ENCODE measurements at places on chromosomes 6 and 20. TPM values are rescaled to one million over a fixed set of nuclear protein-coding genes. Genes with fewer than 3 reads are reported as not detected.

The SLC22A23 gene
- 49.3 TPM for total RNA-seq

The COX4I2 gene
- total RNA-seq, result not detected

The CENPQ gene
- 2.8 TPM for total RNA-seq

The SNAP25 gene
- not detected for total RNA-seq

The OPRM1 gene
- total RNA-seq, result not detected

The KAT14 gene
- total RNA-seq, result 18.5 TPM

The SLC22A1 gene
- 3.4 TPM for total RNA-seq

The MMS22L gene
- total RNA-seq, result 11.3 TPM

The PAK5 gene
- total RNA-seq, result not detected

The FAM83D gene
- 7.0 TPM for total RNA-seq

The GABBR1 gene
- total RNA-seq, result 73.1 TPM

The MUCL3 gene
- total RNA-seq, result not detected

The TMEM170B gene
- total RNA-seq, result 0.83 TPM

The RAD21L1 gene
- not detected for total RNA-seq

The KCNK17 gene
- 13.0 TPM for total RNA-seq

The MPIG6B gene
- not detected for total RNA-seq

The TUBB1 gene
- total RNA-seq, result not detected

The SH3BGRL2 gene
- total RNA-seq, result 16.3 TPM

The SLC13A3 gene
- total RNA-seq, result 5.3 TPM

The LY6G5C gene
- not detected for total RNA-seq

The SLC25A27 gene
- 18.1 TPM for total RNA-seq

The ARG1 gene
- not detected for total RNA-seq

The KIF6 gene
- 0.33 TPM for total RNA-seq

The EDEM2 gene
- total RNA-seq, result 33.2 TPM

The STMND1 gene
- total RNA-seq, result not detected

The SLC26A8 gene
- under 0.01 TPM for total RNA-seq

The HTR1B gene
- 0.33 TPM for total RNA-seq

The FAM209B gene
- not detected for total RNA-seq

The PROKR2 gene
- total RNA-seq, result not detected

The DEFB124 gene
- not detected for total RNA-seq

The SMLR1 gene
- not detected for total RNA-seq

The SLC22A7 gene
- total RNA-seq, result not detected

The PTCRA gene
- total RNA-seq, result not detected

The TMEM181 gene
- 45.3 TPM for total RNA-seq

The ENPP4 gene
- 4.0 TPM for total RNA-seq

The FKBP5 gene
- 97.9 TPM for total RNA-seq

The FAM83C gene
- not detected for total RNA-seq

The LTB gene
- total RNA-seq, result 0.17 TPM

The PACSIN1 gene
- total RNA-seq, result not detected

The BTN2A1 gene
- 19.2 TPM for total RNA-seq

The ZSCAN9 gene
- total RNA-seq, result 12.6 TPM

The DXO gene
- 15.7 TPM for total RNA-seq

The TPMT gene
- total RNA-seq, result 15.3 TPM

The KIF25 gene
- not detected for total RNA-seq

The MOG gene
- not detected for total RNA-seq

The LYRM4 gene
- total RNA-seq, result 41.2 TPM

The PRKN gene
- 1.0 TPM for total RNA-seq

The CLPSL2 gene
- not detected for total RNA-seq

The DEFB132 gene
- not detected for total RNA-seq

The INSM1 gene
- not detected for total RNA-seq

The TBXT gene
- total RNA-seq, result not detected

The HAO1 gene
- total RNA-seq, result not detected

Data from mammary epithelial cell (primary cell).